ENCODE measurements at places on chromosomes 7 and 10. TPM values are rescaled to one million over a fixed set of nuclear protein-coding genes. Genes with fewer than 3 reads are reported as not detected.
A peak's percentile ranks its signal among the peaks of the same experiment; 100 is the strongest.

GRCh38 chr10:123318516-123318915, 164.3 kb downstream of the BUB3 start:
- ATAC-seq, result peak; percentile 84

GRCh38 chr10:126092366-126093215, 196.2 kb downstream of the FANK1 start:
- no peak for ATAC-seq

DNA sequence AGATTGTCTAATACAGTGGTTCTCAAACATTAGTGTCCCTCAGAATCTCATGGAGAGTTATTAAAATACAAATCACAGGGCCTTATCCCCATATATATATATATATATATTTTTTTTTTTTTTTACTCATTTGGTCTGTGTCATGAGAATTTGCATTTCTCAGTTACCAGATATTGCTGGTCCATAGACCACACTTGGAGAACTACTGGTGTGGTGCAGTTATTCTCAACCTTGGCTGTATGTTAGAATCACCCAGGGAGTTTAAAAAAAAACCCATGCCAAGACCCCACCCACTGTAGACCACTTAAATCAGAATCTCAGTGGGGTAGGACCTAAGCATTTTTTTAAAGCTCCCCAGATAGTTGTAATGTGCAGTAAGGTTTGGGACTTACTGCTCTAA, 179.9 kb downstream of the AUTS2 start:
- ATAC-seq, result no peak

- ATAC-seq, result no peak
These were observed 369.5 kb upstream of the PHF14 start for GRCh38 chr7:10604128-10604527.

GRCh38 chr10:133278577-133279265, 2.1 kb upstream of the ADAM8 start:
- ATAC-seq, result peak; percentile 60

- ATAC-seq, result no peak
These were observed 341.7 kb downstream of the REEP3 start for GRCh38 chr10:63862860-63863259.

DNA sequence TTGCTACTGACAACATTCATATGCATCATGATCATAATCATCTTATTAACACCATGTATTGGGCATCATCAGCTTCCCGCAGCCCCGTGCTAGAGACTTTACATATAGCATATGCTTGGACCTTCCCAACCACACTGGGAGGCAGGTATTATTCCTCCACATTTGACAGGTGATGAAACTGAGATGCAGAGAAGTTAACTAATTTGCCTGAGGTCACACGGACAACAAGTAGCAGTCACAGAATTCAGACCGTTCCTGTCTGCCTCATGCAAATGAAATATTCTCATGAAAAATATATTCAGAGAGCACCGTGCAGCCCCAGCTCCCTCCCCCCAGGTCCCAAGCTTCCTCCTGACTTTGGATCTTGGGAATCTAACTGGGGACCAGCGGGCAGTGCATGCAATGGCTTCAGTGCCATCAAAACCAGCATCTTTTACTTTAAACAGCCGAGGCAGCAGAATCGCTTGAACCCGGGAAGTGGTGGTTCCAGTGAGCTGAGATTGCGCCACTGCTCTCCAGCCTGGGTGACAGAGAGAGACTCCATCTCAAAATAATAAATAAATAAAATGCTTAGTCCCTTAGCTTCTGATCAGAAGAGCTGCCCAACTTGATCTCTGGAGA, 112.2 kb upstream of the GPR26 start:
- no peak for ATAC-seq

DNA sequence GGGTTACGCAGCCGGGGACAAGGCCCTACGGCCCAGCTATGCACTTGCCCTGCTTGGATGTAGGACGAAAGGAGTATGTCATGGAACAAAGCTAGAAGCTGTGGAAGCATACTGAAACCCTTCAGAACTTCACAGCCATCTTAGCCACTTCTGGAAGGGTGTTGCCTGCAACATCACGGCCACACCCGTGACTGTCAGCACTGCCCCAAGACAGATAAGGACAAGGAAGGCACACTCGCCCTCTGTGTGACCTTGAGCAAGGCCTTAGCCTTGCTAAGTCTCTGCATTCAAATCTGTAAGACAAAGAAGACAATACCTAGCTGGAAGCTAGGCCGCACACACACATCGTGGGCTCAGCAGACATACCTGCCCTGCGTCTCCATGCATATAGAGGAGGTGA, 352.5 kb upstream of the MGMT start:
- no peak for ATAC-seq

DNA sequence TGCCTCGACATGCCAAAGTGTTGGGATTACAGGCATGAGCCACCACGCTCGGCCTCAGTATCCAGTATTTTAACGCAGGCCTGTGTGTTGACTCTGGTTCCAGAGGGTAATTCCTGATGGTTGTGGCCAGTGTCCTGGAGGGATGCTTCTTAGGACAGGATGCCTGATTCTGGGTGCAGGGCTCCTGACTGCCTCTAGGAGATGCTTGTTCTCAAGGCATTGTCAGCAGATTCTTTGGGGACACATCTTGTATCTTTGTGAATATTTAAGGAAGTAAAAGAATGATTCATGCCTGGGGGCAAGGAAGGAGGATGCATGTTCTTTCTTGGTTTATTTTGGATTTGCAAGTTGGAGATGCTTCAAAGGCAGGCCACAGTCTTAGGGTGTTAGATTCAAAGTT, 2.2 kb downstream of the ZDHHC4 start:
- no peak for ATAC-seq

DNA sequence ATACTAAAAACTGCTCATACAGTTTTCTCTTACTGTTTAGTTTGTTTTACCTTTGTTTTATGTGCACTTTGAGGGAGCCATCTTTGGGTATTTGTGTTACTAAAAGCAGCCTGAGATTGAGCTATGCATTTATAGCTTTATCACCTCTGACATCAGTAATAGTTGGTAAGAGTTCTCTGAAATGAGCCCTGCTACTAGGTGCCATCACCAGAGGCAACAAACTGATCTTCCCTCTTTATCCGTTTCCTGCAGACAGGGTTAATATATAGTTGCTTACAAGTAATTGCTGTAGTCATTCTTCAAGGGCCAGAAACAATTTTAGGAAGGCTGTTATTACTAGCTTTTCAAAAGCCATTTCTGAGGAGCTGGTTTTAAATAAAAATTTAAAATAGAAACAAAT, 49.1 kb downstream of the KIF20B start:
- no peak for ATAC-seq

- ATAC-seq, result peak; percentile 23
These were observed 5.0 kb downstream of the ZRANB1 start for GRCh38 chr10:124946945-124947344.

DNA sequence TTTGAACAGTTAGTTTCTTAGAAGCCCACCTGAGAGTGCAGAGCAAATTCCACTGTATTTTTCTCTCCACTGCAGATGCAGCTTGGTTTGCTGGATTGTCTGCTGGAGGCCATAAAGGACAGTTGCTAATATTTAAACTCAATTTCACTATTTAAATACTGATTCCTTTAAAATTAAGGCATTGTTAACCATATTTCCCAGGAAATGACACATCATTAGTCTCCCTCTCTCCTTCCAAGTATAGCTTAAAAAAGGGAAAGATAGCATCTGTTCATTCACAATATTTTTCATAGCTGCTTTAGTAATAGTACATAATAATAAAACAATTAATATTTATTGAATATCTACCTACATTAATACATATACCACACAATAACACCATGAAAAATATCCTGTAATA, 252.9 kb downstream of the HGF start:
- no peak for ATAC-seq

GRCh38 chr10:106513352-106513771, 651.1 kb downstream of the SORCS1 start:
- no peak for ATAC-seq

DNA sequence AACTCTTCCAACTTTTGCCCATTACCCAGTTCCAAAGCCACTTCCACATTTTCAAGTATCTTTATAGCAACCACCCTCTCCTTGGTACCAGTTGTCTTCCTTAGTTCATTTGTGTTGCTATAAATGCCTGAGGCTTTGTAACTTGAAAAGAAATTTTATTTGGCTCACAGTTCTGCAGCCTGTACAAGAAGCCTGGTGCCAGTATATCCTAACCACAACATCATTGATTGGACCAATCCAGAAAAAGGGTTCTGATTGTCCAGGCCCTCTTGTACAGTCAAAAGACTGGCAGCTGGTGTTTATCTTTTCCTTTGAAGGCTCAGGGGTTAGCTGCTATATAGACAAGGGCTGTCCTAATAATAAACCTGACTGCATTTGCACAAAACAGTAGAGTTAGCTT, 21.1 kb upstream of the ABCC2 start:
- no peak for ATAC-seq

GRCh38 chr7:91554883-91555282, 290.6 kb downstream of the FZD1 start:
- no peak for ATAC-seq

- no peak for ATAC-seq
These were observed 92.2 kb downstream of the EGFR start for GRCh38 chr7:55110993-55111361.

GRCh38 chr10:18449611-18450026, 201.8 kb downstream of the NSUN6 start:
- ATAC-seq, result no peak

- ATAC-seq, result no peak
These were observed 10.0 kb downstream of the FRG2B start for GRCh38 chr10:133616371-133617130.

- no peak for ATAC-seq
These were observed 492.2 kb downstream of the CCSER2 start for GRCh38 chr10:84820596-84820995.

DNA sequence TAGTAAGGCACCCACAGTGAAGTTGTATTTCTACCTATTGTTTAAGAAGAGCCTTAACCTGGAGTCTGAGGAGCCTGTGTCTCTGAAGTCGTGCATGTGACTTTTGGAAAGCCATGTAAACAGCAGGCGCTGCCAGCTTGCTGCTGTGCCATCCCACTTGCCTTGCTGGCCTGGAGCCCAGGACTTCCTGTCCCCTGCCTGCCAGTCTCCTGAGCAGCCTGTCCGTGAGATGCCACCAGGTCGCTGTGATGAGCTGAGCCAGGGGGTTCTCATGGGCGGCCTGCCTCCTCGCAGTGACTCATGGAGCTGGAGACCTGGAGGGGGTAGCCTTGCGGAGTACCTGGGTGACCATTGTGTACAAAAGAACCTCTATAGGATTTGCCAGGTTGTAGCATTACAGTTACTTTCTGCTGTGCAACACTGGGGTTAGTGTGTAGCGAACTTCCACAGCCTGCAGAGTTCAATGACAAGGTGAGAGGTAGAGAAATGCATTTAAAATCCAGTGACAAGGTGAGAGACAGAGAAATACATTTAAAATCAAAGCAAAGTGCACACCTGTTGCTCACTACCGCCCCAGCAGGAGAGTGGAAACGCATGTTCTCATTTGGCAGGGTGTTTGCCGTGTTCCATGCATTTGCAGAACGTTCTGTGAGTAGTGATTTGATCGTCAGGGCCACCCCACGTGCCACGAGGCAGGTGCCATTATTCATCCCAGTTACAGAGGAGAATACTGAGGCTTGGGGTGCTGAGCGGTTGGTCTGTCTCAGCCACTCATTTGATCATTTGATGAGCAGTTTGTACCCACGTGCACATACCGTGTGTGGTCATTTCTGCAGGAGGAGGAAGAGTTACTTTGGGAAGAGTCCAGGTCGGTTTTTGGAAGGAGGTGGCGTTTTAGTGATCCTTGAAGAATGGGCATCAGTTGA, 36.6 kb upstream of the BHLHA15 start:
- ATAC-seq, result no peak

- ATAC-seq, result no peak
These were observed 48.2 kb upstream of the CREB5 start for GRCh38 chr7:28364082-28364481.

GRCh38 chr7:128794020-128794419, 2.3 kb downstream of the CCDC136 start:
- no peak for ATAC-seq

GRCh38 chr7:50353201-50353600, 48.7 kb downstream of the IKZF1 start:
- no peak for ATAC-seq

GRCh38 chr7:47714669-47715607, 133.0 kb upstream of the TNS3 start:
- no peak for ATAC-seq

GRCh38 chr7:127844165-127844564, 187.1 kb downstream of the LRRC4 start:
- ATAC-seq, result no peak

DNA sequence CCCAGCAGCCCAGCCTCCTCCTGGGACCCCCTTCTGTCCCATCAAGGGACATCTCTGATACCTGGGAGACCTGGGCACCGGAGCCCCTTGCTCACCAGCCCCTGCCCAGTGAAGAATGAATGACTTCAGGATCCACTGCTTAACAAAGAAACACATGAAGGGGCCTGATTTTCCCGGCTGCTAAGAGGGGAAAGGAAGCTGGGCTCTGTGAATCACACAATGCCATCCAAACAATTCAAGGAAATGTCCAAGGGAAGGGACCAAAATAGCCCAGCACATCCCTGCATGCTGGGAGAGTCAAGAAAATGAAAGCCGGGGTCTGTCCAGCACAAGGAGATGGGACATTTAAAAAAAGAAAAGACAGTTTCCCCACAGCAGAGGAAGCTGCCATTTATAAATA, 128.7 kb upstream of the JCAD start:
- no peak for ATAC-seq

DNA sequence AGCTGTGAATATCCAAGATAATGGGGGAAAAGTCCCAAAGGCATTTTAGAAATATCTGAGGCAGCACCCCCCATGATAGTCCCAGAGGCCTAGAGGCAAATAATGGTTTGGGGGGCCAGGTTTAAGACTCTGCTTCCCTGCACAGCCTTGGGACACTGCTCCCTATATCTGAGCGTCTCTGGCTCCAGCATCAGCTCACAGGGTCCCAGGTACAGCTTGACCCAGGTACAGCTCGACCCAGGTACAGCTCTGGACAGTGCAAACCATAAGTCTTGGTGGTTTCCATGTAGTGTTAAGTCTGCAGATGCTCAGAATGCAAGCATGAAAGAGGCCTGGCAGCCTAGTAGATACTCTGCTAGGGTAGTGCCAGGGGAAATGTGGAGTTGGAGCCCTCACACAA, 47.0 kb upstream of the VWDE start:
- no peak for ATAC-seq

GRCh38 chr7:5549096-5549763, 125.6 kb upstream of the TNRC18 start:
- ATAC-seq, result peak; percentile 92

The CCDC3 gene
- 2.5 TPM for total RNA-seq

The RHOBTB1 gene
- total RNA-seq, result not detected

The ACHE gene
- total RNA-seq, result not detected

The CRHR2 gene
- total RNA-seq, result not detected

The FGF8 gene
- not detected for total RNA-seq

The PNLIPRP1 gene
- not detected for total RNA-seq

The GPR146 gene
- 14.9 TPM for total RNA-seq

The HOXA9 gene
- not detected for total RNA-seq

The PRRT4 gene
- 0.45 TPM for total RNA-seq

The VAX1 gene
- total RNA-seq, result not detected

Data from activated T-helper 17 cell treated with anti-CD3 and anti-CD28 coated beads, Interleukin-2, amount 50 U/mL, for 72 hours (primary cell).